ENCODE measurements at places on chromosomes 3 and 15.

DNA sequence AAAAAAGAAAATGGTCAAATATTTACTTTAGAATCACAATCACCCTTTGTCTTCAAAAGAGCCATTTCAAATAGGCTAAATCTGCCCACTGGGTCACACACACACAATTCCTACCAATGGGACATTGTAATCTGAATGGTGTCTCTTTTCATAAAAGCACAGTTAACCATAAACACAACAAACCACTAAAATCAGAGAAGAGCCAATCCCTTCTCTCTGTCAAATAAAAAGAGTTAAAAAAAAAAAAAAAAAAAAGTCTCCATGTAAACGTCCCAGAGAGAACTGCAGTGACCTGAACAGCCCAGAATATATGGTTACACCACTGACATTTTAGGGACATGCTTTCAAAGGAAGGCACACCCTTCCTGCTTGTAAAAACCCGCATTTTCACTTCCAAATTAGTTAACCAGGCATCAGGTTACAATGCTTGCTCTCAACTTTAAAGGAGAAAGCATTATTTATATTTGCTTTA is 63.7 kb downstream of the PRICKLE2 start:
- no peak for DNase-seq

DNA sequence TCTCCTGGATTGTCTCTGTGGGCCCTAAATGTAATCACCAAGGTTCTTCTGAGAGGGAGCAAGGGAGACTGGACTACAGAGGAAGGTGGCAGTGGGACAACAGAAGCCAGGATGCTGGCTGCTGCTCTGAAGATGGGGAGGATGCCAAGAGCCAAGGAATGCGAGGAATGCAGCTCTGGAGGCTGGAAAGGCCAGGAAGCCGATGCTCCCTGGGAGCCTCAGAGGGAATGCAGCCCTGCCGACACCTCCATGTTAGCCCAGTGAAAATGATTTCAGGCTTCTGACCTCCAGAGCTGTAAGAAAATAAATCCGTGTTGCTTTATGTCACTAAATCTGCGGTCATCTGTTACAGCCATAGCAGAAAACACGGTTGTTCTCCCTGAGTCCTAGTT is 44.1 kb downstream of the UMPS start:
- DNase-seq = no peak

GRCh38 chr3:194537732-194538247 is 51.0 kb upstream of the ATP13A3 start:
- DNase-seq = no peak

DNA sequence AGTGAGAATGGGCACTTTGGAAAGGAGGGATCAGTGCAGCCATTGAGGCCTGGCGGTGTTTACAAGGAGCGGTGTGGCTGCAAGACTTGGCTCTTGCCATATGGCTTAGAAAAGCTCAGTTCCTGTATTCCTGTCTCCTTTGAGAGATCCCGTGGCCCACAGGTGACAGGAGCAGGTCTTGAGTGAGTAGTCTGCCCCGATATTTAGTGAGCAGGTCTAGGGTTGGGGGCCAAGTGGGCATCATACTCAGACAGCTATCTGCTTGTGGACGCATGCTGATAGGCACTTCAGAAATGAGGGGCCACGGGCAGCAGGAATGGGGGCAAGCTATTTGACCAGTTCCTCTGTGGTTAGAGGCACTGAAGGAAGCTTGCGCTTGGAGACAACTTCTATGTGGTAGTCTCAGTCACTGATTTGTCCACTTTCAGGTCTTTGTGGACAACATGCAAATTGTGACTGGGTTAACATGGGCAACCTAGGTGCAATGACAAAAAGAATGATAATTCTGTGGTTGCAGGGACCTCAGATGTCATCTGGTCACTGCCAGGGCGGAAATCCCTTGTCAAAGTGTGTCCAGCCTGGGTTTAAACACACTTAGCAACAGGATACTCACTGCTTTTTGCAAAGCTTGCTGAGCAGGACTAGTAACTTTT is 1.1 kb downstream of the TMED3 start:
- DNase-seq = no peak

GRCh38 chr3:64848822-64849221 is 161.0 kb upstream of the ADAMTS9 start:
- no peak for DNase-seq

- DNase-seq = no peak
These were observed 242.8 kb downstream of the DTWD1 start for GRCh38 chr15:49863431-49864224.

DNA sequence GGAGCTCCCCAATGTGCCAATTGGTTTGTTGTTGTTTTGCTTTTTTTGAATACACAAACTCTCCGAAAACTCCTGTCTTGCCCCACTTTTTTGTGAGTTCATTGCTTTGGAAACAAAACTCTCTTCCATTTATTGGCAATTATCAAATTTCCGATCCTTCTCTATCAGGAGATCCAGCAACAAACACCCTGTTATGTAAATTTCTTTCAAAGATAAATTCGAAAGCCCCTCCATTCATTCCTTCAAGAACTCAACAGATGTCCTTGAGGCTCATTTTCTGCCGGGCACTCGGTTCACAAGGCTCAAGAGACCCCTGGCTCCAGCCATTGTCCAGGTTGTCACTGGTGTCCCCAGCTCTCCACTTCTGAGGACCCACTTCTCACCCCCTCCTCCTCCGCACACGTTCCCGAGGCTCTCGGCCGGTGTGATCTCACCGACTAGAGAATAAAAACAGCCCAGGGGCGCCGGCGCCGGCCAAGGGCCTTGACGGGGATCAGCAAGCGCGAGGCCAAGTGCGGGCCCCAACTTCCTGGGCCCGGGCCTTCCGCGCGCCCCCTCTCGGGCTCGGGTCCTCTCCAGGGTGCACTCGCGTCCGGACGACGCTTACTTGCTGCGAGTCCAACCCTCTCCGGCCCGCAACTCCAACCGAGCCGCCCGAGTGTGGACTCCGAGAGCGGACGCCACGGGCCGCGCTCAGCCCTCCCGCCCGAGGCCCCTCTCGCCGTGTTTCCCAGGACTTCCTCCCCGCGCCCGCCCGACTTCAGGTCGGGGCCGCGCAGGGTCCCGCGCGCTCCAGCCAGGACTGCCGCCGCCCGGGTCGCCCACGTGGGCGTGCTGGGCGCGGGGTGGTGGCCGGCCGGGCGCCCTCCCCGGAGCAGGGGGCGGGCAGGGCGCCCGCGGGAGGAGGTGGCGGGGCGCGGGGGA is 533 bp upstream of the SMAD3 start:
- no peak for DNase-seq

DNA sequence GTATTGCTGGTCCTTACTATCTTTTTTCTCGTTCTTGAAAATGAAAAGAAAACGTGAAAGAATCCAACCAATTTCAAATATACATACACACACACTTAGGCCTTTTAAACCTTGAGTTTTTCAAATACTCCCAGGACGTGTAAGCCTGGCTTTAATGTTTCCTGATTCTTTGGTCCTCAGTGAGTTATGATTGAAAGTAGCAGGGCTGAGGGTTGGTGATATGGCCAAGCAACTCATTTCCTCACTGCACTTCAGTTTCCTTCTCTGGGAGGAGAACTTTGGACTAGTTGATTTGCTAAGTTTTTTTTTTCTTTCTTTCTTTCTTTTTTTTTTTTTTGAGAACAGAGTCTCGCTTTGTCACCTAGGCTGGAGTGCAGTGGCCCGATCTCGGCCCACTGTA is 34.6 kb downstream of the CHD2 start:
- DNase-seq = no peak

GRCh38 chr15:28900041-28900891 is 14.5 kb downstream of the APBA2 start:
- DNase-seq = no peak

All from T-helper 1 cell (primary cell).